ENCODE measurements at places on chromosomes 6 and 20.

GRCh38 chr6:137588472-137588871 is 94.3 kb upstream of the OLIG3 start:
- DNase-seq, result no peak

DNA sequence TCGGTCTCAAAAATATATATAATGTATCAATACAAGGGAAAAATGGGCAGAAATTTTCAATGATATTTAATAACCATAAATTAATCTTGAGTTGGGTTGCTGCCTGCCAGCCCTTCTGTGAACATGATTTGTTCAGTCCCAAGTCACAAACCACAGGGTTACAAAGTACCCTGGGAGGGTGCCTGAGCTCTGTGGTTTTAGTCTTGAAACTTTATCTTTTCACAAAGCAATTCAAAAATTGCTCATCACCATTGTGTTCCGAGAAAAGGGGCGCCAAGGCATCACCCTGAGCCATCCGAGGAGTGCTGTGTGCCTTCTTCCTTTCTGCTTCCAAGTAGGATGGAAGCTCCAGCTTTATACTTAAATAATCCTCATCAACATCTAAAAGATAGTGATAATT is 141.6 kb upstream of the AKAP12 start:
- DNase-seq, result no peak

DNA sequence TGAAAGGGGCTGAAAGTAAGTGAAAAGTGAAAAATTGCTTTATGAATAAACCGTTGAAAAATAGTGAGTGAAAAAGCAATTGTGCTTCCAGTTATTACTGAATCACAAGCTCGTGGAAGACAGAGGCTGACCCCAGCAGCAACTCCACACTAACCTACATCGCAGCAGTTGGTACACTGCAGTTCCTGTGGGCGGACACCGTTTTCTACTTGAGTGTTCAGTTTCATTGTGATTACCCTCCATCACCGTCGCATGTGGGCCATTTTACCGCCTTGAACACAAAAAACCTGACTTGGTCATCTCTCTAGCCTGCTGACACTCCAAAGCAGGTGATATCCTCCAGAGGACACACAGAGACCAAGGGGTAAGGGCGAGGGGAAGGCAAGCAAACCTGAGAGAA is 28.4 kb downstream of the PRDM1 start:
- DNase-seq, result no peak

DNA sequence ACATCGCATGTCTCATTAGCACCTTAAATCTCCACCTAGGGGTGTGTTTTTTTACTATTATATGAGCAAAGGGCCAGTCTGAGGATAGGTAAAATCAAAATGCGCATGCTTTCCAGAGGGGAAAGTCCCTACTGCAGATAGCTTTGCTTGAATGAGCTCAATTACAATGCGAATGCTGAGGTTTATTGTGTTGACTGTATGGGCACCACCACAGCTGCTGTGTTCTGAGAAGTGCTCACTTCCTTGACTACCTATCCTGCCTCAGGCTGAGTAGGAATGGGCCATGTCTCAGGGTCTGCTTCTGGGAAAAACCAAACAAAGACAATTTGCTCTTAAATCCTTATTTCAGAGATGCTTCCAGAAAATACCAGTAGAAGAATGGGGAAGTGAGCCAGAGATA is 36.6 kb downstream of the MOCS1 start:
- DNase-seq, result no peak

GRCh38 chr6:20802596-20802995 is 268.3 kb downstream of the CDKAL1 start:
- no peak for DNase-seq

GRCh38 chr20:13671512-13671911 is 32.8 kb upstream of the TASP1 start:
- no peak for DNase-seq

DNA sequence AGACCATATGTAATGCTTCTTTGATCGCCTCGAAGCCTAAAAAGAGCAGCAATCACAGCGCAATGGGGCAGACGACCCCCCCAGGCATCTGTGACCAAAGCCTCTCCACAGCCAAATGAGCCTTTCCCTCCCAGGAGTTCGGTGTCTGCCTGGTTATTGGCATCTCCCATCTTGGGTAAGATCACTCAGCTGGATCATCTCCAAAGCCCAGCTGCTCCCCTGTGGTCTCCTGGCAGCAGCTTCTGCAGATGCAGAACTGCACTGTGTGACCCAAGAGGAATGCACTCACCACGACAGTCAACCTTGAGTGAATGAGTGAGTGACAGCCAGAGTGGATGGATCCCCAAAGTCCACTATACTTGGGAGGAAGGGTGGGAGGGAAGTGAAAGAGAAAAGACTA is 44.8 kb upstream of the IYD start:
- DNase-seq, result no peak

GRCh38 chr6:167349631-167350274 is 24.9 kb downstream of the TTLL2 start:
- no peak for DNase-seq

- no peak for DNase-seq
Measured at GRCh38 chr20:57772349-57772964, 62.6 kb upstream of the PMEPA1 start.

GRCh38 chr20:13809855-13810254 is 25.0 kb downstream of the NDUFAF5 start:
- no peak for DNase-seq

- DNase-seq, result no peak
Measured at GRCh38 chr20:36466089-36466488, 75.2 kb upstream of the MYL9 start.

DNA sequence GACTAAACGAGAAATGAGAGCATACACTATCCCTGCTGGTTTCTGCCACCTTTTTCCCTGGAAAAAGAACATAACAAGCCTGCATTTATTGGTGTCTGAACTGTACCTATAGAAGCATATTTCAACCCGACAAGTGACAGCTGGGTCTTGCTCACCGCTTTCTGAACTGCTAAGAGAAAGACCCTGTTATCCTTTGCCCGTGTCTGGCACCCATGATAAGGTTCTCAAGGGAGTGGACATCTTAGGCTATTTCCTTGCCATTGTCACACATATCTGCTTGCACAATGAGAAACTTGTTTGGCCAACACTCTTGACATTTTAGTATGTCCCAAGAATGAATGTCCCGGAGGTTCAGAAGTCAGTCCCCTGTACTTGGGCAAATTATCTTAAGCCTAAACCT is 19.3 kb downstream of the RIPOR2 start:
- no peak for DNase-seq

DNA sequence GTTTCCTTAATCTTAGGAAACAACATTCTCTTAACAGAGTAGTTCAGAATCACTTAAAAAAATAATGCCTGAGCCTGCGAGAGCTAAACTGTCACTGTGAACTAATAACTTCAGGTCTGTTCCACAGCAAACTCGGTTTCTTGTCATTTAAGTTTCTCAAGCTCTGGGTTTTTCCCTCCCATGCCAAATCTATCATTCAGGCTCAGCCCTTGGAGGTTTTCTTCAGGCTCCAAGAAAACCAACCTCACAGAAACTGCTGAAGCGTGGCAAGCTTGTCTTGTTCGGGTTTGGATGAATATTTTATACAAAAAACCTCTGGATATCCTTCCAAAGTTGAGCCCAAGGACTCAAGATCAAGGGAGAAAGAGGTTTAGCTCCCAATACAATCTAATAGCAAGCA is 99.7 kb upstream of the SNX9 start:
- no peak for DNase-seq

DNA sequence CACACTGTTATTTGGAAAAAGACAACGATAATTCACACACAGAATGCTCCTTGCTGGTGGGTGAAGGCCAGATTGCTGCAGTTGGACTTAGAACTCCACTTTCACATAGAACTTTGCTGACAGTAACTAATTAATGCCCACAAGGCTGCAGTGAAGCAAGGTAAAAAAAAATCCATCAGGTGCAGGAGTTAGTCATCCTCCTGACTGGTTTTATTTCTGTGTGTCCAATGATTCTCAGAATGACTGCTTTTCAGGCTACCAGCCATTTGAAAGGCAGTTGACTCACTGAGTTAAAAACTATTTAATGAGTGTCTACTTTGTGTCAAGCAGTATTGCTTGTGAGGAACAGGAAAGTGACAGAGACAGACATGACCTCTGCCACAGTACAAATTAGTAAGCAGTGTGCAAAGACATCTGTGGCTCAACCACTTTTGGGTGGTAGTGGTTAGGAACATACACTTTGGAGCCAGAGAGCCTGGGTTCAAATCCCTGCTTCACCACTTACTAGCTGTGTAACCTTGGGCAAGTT is 41.9 kb downstream of the ELOVL5 start:
- DNase-seq, result no peak

All from GDM1 (cell line).